Dorsolateral prefrontal cortex (tissue), 122 donors: ENCODE measurements at places on chromosomes 2 and 18. TPM values are rescaled to one million over a fixed set of nuclear protein-coding genes. Genes with fewer than 3 reads are reported as not detected.

DNA sequence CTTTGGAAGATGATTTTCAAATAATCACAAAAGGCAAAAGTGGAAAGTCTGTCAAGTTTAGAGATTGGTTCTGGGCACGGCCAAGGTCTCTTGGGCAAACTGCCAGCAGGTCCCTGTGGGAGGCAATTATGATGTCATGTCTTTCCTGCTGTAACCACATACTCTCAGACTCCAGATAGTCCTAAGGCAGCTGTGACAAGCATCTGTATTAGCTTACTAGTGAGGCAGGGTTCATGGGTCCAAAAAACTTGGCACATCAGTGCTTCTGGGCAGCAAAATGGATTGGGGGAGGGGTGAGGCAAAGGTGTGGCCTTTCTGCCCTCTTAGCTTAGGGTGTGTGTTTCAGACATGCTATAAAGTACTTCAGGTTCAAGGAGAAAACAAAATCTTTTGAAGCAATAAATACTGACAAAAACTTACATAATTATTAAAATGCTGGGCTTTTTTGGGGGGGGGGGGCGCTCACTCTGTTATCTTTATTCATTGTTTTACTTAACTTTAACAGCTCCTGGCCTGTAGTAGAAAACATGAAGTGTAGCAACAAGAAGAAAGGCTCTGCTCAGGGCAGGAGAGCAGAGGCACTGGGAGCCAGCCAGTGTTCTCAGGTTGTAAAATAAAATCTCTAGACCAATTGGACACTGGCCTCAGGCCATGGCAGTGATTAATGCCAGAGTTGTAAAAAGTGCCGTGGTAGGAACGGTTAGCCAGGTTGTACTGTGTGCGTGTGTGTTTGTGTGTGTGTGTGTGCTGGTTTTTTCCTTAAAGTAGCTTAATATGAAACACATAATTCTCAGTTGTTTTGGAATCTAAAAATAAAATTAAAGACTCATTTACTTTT is 14.3 kb upstream of the TANC1 start:
- DNase-seq: no peak

- DNase-seq: no peak
Observed at GRCh38 chr2:172408143-172408766, 19.1 kb upstream of the ITGA6 start.

GRCh38 chr2:112048236-112048592 is 6.9 kb upstream of the TMEM87B start:
- DNase-seq: no peak

DNA sequence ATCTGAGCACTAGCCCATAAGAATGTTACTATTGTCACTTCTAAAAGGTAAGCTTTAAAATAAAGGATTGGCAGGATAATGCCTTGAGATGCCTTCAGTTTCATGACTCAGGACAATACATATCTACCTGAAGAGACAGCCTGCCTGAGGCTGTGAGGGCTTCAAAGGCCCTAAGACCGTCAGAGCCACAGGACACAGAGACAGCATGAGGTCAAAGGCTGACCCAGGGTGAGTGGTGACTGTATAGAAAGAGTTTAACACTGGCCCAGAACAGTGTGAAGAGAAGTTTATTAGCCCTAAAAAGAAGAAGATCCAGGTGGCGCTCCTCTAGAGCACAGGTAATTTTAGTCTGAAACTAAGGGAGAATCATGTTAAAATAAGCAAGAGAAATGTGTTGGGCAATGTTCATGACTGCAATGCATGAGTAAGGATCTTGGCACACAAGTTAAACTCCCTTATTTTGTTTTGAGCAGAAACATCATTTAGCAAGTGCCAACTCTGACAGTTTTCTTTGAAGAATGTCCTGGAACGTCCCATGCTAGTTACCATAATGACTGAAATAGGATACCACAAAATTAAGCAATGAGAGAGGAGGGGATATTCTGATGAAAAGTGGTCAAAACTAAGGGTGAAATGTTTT is 78.1 kb upstream of the FAM110C start:
- DNase-seq: no peak

GRCh38 chr2:144357623-144358373 is 162.1 kb downstream of the ZEB2 start:
- no peak for DNase-seq

DNA sequence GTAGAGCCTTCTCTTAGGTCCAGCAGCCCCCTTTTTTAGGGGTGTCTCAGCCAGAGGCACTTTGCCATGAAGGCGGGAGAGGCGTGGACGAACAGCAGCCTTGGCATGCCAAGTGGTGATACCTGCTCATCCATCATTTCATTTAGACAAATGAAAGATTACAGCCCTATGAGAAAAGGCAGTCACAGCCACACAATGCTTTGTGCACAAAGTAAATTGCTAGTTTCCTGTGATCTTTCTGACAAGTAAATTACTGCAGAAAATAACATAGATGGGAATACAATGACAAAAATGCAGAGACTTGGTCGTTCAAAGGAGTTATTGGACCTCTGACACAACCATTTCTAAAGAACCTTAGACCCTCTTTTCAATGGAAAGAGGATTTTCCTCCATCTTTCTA is 94.9 kb downstream of the RND3 start:
- DNase-seq: no peak

- DNase-seq: no peak
Observed at GRCh38 chr2:18790509-18791171, 201.3 kb upstream of the NT5C1B start.

DNA sequence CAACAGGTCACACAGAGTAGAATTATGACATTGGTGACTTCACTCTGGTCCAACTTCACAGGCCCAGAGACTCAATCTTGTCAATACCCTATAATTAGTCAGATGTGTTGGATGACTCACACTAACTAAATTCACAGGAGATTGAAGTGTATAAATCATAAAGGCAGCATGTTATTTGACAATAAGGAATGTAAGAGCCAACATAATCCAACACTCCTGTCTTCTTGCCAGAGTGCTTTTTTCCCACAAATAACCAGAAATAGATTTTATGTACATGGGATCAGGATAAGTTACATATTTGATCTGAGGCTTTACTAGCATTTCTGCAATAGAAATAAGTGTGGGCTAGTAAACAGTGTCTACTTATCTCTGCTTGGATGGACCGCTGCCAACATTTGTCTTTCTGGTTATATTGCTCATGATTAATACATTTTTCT is 42.2 kb upstream of the ZSWIM2 start:
- DNase-seq: no peak

GRCh38 chr2:39023649-39024048 is 97.2 kb downstream of the SOS1 start:
- DNase-seq: no peak

- DNase-seq: peak; percentile 38
Observed at GRCh38 chr2:223944166-223944702, 901 bp downstream of the WDFY1 start.

DNA sequence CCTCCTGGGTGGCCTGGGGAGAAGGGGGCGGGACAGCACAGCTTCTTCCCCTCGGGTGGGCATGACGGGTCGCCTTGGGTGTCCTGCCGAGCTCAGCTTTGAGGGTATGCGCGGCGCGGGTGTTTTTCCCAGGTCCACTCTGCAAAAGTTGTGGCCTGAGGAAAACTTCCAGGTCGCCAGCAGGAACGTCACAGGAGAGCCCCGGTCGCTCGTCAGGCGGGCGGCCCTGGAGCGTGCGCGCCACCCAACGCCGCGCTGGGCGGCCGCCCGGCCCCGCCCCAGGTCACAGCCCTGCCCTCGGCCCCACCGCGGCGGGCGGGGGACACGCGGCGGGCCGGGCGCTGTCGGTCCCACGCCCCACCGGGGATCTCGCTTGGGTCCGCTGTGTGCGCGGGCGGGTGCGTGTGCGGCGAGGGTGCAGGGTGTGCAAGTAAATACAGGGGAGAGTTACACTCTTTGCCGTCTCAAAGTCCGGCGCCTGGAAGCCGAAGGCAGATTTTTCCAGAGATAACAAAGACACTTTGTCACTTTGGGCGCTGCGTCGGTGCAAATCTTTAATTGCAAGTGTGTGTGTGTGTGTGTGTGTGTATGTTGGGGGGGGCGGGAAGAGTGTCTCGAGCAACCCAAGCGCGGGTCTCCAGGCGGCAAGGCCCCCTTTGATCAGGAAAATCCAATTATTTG is 616 bp upstream of the SP5 start:
- DNase-seq: no peak

GRCh38 chr2:9228781-9229469 is 22.3 kb downstream of the ASAP2 start:
- no peak for DNase-seq

GRCh38 chr2:148545390-148546256 is 98.9 kb upstream of the EPC2 start:
- DNase-seq: no peak

GRCh38 chr2:88831792-88832248 is 140.3 kb downstream of the RPIA start:
- peak; percentile 33 for DNase-seq

- no peak for DNase-seq
Observed at GRCh38 chr2:75432761-75433361, 127.9 kb downstream of the EVA1A start.

GRCh38 chr18:50286391-50287027 is 983 bp downstream of the CXXC1 start:
- no peak for DNase-seq

DNA sequence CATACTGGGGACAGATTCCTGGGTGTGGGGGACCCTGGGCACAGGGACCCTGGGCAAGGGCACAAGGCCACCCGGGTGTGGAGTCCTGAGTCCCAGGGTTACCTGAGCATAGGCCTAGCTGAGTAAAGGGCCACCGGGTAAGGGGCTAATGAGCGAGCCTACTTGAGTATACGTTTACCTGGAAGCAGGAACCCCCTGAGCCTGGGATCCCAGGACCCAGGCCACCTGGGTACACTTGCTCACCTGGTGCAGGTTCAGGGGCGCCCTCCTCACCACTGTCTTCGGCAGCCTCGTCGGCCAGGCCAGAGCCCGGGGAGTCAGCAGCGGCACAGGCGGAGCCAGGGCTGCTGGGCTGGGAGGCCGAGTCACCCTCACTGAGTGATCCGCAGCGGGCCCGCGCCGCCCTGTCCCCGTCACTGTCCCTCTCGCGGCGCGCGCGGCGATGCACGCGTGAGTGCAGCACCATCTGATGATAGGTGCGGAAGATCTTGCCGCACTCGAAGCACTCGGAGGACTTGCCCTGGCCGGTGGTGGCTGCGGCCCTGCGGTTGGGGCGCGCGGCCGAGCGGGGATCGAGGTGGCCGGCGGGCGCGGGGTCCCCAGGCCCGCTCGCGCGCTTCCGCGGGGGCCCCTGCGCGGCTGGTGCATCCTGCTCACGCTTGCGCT is 53.9 kb downstream of the ZNF516 start:
- no peak for DNase-seq

DNA sequence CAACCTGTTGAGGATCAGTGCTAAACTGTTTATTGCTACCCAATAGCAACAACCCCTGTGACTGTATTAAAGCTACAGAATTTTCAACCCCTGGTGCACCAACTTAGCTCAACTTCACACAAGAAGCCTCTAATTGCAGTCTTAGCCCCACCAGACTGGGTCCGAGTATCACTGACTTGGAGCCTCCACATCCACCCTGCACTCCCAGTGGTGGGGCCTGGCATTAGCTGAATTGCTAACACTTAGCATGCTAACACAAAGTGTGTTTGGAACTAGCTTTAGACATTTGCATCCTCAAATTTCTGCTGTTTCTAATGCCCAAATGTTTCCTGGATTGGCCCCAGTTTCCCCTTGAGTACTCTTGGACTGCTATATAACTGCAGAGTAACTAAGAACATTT is 298.6 kb downstream of the AGPS start:
- DNase-seq: no peak

DNA sequence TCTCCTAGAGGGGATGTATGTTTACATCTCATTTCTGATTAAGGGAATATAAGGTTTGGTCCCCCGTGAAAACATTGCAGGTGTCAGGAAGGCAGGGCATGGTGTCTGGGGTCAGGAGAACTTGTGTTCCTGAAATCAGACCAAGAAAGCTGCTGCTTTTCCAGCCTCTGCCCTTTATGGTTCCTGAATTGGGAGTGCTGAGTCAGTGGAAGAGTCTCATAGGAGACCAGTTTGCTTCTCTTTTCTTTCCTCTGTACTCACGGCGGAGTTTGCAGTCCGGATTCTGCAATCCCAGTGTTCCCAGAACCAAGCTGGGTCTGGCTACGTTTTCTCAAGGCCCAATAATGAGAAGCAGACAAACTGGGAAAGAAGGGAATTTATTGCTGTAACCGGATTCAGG is 5.1 kb upstream of the MARCO start:
- DNase-seq: no peak

- no peak for DNase-seq
Observed at GRCh38 chr2:176643646-176644045, 374.4 kb downstream of the MTX2 start.

- no peak for DNase-seq
Observed at GRCh38 chr2:175439416-175439815, 257.9 kb upstream of the ATP5MC3 start.

DNA sequence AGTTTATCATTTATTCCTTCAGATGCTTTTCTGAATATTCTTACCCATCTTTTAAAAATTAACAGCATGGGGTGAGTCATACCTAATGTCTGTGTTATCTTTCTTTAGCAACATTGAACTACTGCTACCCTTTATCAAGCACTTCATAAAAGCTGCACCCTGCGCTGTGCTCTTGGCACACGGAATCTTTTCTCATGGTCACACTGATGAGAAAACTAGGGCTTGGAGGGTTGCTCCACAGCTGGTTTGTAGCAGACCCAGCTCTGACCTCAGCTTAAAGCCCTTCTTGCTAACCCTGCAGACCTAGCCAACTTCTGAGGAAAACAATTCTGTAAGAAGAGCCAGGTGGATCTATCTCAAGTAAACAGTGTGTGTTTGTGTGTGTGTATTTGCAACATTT is 106.3 kb downstream of the RNF144A start:
- DNase-seq: no peak

- peak; percentile 33 for DNase-seq
Observed at GRCh38 chr18:32469691-32470459, 807 bp downstream of the GAREM1 start.

DNA sequence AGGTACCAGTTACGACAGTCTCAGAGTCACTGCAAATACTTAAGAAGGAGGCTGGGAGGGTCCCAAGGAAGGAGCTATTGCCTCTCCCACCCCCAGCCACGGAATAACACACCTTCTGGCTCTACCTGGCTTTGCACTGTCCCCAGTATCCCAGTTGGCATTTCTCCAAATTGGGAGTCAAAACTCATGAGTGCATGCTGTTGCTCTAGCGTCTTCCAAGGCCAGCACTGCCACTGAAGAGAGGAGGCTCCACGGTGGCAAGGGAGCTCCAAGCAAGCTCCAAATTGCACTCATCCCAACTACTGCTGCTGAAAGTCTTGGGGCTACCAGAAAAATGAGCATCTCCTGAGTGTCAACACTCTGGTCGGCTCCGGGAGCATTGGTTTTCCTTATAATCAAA is 1.6 kb downstream of the SCTR start:
- no peak for DNase-seq

- DNase-seq: no peak
Observed at GRCh38 chr2:53576166-53576565, 191.4 kb upstream of the CHAC2 start.

Gene MYO1B
- 27.2 TPM for total RNA-seq

Gene SLC4A5
- 15.8 TPM for total RNA-seq

Gene C2orf15
- 1.1 TPM for total RNA-seq

Gene GMCL1
- 26.3 TPM for total RNA-seq

Gene IL18R1
- total RNA-seq: 0.22 TPM

Gene IGFBP5
- total RNA-seq: 42.1 TPM

Gene RAB11FIP5
- total RNA-seq: 48.6 TPM

Gene NXPH2
- total RNA-seq: 4.2 TPM

Gene SPEG
- 73.4 TPM for total RNA-seq

Gene CHRNG
- total RNA-seq: not detected

Gene GALNT13
- 14.6 TPM for total RNA-seq

Gene FOXD4L1
- total RNA-seq: 0.41 TPM

Gene LOXL3
- total RNA-seq: 4.2 TPM

Gene DLGAP1
- total RNA-seq: 354 TPM

Gene REG1B
- total RNA-seq: not detected
